ENCODE measurements at places on chromosomes 6 and 20.

- DNase-seq: no peak
These were observed 174.5 kb downstream of the WDR27 start for GRCh38 chr6:169527306-169527705.

DNA sequence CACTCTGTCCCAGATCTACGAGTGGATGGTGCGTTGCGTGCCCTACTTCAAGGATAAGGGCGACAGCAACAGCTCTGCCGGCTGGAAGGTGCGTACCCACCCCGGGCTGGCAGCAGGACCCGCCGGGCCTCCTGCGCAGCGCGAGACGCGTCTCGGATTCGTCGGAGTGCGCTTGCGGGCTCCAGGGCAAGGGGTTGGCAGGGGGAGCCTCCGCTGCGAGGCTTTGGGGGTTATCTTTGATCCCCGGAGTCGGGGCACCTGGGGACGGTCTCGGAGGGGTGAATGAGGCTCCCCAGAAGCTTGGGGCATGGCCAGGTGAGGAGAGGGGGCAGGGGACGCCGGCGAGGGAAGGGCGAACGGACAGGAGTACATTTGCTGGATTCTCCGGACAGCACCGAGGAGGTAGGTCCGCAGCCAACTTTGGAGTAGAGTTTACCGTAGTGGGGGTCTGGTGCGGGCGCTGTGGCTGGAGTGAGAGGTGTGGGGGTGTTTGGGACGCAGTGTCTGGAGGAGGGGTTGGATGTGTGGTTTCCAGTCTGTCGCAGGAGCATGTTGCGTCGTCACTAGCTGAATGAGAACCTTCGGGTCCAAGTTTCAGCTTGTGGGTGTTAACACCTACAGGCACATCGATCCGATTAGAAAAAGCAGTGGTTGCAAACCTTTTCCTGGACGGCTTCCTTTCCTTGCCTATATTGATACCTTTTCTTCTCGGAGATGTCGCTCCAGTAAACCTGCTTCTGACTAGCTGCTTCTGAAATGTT lies 1.2 kb downstream of the FOXO3 start:
- no peak for DNase-seq

GRCh38 chr20:22962567-22963439 lies 72.3 kb upstream of the SSTR4 start:
- DNase-seq: no peak

GRCh38 chr20:48999890-49000870 lies 45.9 kb upstream of the CSE1L start:
- DNase-seq: no peak

DNA sequence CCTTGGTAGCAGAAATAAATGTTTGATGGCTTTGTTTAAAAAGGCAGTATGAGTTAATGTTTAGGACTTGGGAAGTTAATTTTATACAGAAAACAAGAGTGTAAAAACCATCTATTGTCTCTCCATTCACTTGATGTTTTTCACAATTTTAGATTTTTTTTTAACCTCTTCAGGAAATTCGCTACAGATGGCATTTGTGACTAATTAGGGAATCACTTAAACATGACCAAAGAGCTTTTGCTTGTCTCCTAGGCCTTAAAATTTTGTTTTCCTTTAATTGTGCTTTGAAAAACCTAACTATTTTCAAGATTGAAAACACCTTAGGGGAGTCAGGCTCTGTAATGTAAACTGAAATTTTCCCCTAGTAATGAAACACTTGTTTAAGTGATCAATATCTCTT lies 17.3 kb downstream of the TULP4 start:
- no peak for DNase-seq

DNA sequence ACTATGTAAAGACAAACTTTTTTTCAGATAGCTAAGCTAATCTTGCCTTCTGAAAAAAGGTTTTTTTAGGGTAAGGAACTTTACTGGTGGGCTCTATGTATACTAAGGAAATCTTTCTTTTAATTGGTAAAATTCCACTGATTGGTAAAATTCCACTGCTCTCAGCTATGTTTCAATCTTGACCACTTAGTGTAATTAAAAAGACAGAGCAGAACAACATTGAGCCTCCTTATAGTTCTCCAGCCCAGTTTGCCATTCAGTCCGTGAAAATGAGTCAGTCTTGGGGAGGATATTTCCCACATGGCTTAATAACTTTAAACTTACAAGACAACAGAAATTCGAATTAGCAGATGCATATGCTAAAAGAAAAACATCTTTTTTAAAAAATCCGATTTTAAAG lies 92.7 kb downstream of the EYA4 start:
- DNase-seq: no peak

GRCh38 chr6:115668781-115669180 lies 391.9 kb downstream of the FRK start:
- DNase-seq: no peak

- DNase-seq: no peak
These were observed 1040.7 kb upstream of the ADGRB3 start for GRCh38 chr6:67594366-67594765.

- DNase-seq: no peak
These were observed 216.5 kb downstream of the PTPRK start for GRCh38 chr6:128303870-128304269.

- DNase-seq: no peak
These were observed 37.8 kb upstream of the THEMIS start for GRCh38 chr6:127938701-127939100.

DNA sequence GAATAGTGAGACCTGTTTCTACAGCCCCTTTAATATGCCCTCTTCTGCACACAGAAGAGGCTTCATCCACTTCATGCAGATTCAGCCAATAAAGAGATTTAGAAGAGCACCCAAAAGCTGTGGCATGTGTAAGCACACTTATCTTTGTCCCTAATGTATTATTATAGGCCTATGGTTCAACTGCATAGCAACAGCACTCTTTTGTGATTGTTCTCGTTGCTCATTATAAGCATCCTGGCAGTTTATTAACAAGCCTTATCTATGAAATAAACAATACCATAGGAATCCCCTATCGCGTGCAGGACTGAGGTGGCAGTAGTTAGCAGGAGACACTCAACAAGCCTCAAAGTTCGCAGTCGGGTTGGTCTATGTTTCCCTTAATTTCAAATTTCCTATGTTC lies 138.5 kb upstream of the BEND6 start:
- DNase-seq: no peak

- no peak for DNase-seq
These were observed 320.0 kb downstream of the GJA1 start for GRCh38 chr6:121755485-121755884.

GRCh38 chr20:8043687-8044282 lies 24.2 kb upstream of the TMX4 start:
- peak; percentile 41 for DNase-seq

DNA sequence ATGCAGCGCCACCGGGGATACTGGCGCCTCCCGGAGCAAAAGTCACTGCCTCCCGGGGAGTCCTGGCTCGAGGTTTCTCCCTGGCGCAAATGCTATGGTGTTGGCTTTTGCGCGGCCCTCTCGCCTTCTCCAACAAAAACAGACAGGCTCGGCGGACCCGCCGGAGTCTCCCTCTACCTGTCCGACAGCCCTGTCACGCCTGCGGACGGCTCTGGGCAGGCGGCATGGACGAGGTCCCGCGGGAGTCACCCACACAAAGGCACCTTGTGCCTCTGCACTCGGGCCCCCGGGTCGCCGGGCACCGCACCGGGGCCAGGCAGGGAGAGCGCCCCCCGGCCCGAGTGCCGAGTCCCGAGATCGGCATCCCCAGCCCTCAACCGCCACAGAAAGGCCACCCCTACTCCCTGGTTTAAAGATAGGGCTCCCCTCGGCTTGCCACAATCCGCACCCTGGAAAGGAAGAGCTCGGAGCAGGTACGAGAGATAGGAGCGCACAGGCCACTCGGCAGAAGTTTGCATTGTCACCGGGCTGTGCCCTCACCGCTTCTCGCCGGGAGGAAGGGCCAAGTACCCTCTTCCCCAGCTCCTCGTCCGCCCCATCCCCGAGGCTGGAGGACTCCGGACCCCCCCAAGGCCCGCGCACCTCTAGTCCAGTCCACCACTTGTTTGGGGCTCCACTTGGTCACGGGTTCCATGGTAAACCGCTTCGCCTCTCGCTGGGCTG lies 903 bp downstream of the CNKSR3 start:
- peak; percentile 10 for DNase-seq

GRCh38 chr6:24545183-24545582 lies 50.4 kb downstream of the ALDH5A1 start:
- DNase-seq: no peak

DNA sequence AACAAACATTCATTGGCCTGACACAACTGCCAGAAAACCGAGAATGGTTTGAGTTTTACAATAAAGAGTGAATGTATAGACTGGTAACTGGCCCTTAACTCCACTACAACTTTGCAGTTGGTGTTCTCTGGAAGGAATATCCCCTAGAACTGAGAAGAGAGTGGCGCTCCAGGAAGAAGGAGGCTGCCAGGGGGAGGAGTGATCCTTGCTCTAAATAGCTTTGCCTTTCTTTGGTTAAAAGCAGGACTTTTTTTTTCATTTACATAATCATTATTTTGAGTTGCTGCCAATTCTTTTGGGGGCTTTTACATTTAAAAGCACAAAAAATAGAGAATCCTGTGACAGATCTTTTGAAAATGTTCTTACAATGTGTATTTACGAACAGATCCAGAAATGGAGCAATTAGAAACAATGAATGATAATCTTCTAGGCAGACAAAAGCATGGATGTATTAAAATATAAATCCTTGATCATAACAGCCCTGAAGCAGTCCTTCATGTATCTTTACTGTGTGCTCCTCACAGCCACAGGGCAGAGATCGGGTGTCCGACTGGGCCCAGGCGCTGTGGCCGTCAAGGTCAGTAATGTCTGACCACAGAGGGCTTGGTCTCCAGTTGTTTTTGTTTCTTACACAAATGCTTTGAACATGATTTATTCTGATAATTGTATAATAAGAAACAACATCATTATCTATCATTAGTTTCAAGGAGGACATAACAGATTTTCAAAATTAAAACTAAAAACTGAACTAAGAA lies 612.2 kb downstream of the HDGFL1 start:
- no peak for DNase-seq

DNA sequence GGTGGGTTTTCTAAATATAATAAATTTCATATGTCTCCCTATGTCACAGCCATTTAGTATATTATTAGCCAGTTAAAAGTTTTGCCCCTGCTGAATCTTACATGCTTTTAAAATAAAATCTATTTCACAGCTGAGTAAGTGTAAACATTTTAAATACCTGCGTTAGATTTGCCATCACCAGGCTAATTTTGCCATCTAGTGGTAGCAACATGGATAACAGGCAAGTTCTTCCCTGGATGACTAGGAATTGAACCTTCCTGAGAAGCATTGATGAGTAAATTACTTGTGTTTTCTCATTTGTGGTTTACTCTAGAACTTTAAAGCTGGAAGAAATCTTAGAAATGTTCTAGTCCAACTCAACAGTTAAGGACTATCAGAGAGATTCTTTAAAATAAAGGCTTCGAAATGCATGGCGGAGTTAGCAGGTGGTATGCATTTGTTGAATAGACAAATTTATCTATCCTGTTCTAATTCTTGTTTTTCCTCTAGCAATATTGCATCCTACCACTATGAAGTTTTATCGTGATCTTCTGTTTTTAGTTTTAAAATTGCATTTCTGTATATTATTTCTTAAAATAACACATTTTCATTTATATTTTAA lies 2.6 kb downstream of the PRSS35 start:
- DNase-seq: peak; percentile 35

DNA sequence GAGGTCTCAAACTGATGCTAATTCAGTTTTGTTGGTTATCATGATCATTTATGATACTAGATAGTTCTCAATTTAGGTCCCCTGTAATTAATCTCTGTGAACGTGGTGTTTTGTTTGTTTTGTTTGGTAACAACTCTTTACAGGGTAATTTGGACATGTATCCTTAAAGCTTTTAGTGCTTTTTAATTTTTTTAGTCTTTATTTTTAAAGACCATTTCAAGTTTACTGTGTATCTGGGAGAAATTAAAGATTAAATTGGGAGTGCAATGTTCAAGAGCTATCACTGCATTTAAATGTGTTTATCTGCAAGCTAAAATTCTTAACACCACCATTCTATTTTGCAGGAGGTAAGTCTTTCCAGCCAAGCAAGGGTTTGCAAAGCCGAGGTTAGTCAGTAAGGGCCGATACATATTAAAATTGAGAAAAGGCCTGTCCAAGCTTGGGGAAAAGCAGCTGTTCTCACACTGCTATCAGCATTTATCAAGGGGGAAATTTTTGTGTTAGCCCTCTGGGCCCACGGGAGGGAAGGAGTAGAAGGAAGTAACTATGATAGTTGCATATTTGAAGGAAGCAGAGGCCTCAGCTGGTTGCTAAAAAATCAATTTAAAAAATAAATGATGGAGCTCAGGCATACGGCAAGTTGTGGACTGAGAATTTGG lies 59.3 kb upstream of the ZNF217 start:
- no peak for DNase-seq

DNA sequence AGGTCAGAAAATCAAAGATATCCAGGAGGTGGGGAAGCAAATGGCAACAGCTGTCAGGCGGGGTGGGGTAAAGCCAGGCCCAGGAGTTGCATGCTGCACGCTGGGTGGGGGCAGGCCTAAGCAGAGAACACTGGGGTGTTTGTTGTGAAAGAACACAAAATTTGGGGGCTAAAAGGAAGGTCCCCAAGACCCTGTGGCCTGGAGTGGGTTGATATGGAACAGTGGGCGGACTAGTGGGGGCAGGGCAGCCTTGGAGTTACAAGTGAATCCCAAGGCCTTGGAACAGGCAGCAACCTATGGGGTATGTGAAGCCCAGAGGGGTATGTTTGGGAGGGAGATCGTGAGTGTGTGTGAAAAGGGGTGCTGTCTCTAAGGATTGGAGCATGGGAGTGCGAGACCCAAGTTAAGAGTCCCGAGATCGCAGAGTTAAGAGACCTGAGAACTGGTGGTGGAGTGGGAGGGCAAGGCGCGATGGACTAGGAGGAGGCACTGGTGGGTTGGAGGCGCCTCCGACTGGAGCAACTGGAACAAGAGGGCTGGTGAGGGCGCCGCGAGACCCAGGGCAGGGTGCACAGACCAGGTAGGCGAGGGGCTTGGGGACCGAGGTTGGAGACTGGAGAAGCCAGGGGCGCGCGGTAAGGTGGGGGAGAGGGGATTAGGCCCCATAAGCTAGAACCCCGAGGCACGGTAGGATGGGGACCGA lies 658 bp downstream of the CUL7 start:
- peak; percentile 35 for DNase-seq

- DNase-seq: no peak
These were observed 112.2 kb upstream of the LAMP5 start for GRCh38 chr20:9402141-9402540.

DNA sequence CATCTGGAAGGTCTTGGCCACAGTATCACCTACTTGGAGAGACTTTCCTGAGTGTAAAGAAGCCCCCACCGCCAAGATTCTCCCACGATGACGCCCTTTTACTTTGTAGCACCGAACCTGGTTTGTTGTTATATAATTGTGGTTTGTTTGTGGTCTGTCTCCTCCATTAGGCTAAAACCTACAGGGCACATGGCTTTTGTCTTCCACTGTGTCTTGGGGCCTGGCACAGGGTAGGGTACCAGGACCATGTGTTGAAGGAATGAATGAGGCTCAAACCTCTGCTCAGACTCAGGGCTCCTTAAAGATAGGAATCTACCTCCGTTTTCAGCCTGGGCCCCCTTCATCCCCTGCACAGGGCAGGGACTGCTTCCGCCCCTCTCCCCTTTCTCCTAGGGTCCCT lies 59.4 kb upstream of the CCDC167 start:
- DNase-seq: no peak

All from activated T-cell treated with anti-CD3 and anti-CD28 coated beads, Interleukin-2, amount 50 U/mL, for 72 hours (primary cell).